ENCODE measurements at places on chromosomes 5 and 9.
A peak's percentile ranks its signal among the peaks of the same experiment; 100 is the strongest.

GRCh38 chr5:148312153-148312552 is at the start of gene SPINK7:
SPINK7 (plus strand) TSS chr5:148312423; CDS start chr5:148312484, 61 bp downstream.
- no peak for DNase-seq

- DNase-seq: no peak
Observed at GRCh38 chr9:22229069-22229468, 217.6 kb upstream of the DMRTA1 start.

DNA sequence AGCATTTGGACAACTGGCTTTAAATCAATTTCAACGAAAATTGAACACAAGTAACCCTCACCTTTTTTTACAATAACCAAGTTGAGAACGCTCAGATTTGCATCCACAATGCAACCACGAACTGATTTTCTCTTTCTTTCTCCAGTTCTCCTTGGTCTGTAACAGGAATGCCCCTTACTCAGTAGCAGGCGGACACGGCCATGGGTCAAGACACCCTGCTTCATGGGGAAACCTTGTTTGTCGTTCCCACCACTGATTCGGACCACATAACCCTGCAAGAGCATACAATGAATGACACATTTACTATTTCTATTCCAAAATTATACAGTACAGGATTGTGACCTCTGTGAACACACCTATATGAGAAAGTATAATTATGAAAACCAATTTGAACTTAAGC is 1.4 kb downstream of the RPS6 start:
- no peak for DNase-seq

GRCh38 chr9:20658677-20659473 is 25.2 kb upstream of the FOCAD start:
- DNase-seq: no peak

GRCh38 chr5:141691867-141692532 is 10.0 kb upstream of the ARAP3 start:
- peak; percentile 87 for DNase-seq

DNA sequence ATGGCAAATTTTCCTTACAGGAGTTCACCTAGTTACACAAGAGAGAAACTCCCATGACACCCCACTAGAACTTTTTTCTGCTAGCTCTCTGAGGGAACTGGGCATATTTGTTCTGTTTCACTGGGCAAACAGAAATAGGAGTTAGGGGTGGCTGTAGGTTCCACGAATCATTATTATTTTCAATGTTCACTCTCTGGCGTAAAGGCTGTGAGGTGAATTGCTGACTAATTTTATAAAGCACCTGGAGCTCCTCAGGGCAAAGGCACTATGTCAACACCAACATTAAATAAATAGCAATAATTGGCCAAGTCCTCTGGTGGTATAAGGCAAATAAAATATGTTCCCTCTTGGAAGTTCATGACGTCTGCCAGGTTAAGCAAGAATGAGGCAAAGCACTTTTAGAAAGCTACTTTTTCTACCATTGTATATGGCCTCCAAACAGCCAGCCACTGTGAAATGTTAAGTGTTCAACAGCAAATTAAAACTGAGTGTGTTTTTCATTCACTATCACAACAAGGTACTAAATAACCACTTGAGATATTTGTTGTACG is 344.6 kb downstream of the PDE4D start:
- DNase-seq: no peak

DNA sequence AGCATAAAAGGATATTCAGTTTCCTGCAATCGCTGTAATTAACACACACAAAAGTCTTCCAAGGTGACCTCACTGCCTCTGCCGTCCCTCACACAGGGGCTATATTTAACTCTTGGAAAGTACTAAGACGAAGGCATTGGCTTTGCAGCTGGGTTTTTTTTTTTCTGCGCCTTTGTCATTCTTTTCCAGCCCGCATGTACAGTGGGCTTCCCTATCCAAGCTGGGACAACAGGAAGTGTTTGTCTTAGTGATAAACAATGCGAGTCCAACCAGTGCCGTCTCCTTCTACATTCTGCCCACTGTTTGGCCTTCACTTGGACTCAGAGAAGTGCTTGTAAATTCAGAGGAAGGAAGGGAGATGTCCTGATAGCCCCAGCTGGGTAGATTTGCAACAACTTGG is 17.6 kb downstream of the AFAP1L1 start:
- no peak for DNase-seq

GRCh38 chr5:128572051-128572929 is 34.2 kb upstream of the FBN2 start:
- no peak for DNase-seq

- DNase-seq: no peak
Observed at GRCh38 chr5:32170303-32171151, 3.6 kb downstream of the GOLPH3 start.

DNA sequence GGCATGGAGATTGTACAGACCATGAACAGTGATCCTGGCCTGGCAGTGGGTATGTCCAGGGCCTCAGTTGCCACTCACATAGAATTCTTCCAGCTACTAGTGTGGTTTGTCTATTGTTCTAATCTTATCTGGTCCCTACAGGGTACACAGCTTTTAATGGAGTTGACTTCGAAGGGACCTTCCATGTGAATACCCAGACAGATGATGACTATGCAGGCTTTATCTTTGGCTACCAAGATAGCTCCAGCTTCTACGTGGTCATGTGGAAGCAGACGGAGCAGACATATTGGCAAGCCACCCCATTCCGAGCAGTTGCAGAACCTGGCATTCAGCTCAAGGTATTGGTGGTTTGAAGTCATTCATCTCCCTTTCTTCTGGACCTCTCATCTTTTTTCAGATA is 43.8 kb downstream of the THBS4 start:
- DNase-seq: no peak

GRCh38 chr5:76526950-76527583 is 96.1 kb downstream of the F2RL2 start:
- no peak for DNase-seq

- no peak for DNase-seq
Observed at GRCh38 chr9:81557452-81558090, 131.8 kb downstream of the TLE1 start.

DNA sequence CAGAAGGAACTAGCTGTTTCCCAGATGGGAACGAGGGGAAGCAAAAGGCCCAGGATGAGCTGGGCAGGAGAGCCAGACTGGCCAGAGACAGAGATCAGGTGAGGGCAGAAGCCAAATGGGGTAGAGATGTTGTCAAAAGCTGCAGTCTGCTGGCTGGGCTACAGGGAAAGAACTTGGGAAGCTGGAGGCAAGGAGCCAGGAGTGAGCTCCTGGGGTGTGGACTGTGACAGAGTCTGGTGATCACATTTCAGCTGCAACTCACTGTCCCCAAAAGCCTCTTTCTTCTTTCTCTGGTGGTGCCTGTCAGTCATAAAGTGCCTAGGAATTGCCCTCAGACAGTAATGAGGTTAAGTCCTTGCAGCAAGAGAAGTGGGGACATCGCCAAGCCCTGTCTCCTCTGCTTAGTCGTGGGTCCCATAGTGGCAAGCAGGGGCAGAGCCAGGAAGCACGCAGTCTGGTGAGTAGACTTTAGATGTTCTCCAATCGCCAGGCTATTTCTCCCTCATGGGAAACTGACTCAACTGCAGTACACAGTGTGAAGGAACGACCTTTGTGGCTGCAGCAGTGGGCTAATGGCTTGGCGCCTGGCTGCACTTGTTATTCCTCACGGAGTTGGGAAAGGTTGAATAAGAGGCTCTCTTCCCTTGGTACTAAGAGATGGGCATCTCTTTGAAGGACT is 2.5 kb upstream of the FSD1L start:
- DNase-seq: no peak

DNA sequence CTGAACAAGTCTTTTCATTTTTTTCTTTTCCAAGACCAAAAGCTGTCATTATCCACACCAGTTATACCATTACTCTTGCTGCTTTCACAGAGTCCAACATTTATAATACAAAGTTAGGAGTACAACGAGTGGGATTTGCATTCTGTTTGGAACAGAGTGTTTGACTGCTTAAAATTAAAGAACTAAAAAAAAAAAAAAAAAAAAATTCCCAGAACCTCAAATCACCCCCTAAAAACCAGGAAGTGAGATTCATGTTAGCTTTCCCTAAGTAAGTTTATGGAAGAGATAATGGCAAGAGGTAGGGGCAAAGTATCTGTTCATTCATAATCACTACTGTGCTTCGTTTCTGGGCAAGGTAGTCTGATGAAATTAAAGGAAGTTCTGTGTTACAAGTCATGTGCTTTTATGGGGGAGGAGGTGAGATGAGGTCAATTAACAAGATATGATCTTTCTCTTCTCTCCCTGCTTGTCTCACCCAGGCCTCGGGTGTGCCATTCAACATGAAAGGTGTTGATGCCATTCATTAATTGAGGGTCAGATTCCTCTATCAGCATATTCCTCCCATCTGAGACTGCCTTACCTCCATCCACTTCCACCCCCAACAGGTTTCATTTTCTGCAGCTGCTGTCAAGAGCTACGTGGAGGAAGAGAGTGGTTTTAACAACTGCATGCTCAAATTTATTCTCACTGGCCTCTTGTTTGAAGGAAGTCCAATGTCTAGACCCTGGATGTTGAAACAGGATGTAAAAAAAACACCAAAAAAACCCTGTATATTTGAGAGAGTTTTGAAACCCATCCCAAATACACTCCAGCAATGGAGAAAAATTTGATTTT is 58.1 kb downstream of the MARCHF3 start:
- DNase-seq: peak; percentile 12

GRCh38 chr5:131767891-131768290 is 28.9 kb downstream of the FNIP1 start:
- DNase-seq: no peak

- no peak for DNase-seq
Observed at GRCh38 chr9:107390778-107391177, 98.8 kb downstream of the KLF4 start.

DNA sequence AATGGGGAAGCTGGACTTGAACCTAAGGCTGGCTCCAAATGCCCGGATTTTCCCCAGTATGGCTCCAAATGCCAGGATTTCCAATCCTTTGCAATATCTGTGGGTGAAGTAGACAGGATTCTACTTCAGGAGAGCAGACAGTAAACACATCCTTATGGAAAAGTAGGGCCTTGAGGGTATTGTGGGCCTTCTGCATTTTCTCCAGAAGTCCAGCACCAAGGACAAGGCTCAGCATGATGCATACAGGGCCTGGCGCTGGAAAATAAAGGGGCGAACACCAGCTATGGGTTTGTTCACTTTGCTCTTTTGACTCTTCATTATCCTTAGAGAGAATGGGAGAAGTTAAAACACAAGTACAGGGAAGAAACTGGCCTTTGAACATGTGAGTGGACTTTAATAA is 347.5 kb downstream of the SEMA5A start:
- DNase-seq: no peak

GRCh38 chr5:131384616-131385214 is 120.9 kb downstream of the CDC42SE2 start:
- DNase-seq: no peak

DNA sequence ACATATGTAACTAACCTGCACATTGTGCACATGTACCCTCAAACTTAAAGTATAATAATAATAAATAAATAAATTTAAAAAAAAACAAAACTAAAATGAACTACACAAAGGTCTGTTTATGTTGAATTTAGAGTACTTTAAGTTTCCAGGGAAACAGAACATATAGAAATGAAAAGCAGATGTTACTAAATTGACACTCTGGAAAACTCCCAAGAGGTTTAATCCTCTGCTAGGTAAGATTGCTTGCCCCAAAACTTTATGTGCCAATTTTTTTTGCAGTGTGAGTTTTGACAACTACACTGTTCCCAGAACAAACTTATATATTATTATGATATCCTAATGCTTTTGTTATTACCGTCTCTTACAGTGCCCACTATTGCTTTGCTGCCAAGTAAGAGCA is 134.3 kb upstream of the MRPS30 start:
- no peak for DNase-seq

DNA sequence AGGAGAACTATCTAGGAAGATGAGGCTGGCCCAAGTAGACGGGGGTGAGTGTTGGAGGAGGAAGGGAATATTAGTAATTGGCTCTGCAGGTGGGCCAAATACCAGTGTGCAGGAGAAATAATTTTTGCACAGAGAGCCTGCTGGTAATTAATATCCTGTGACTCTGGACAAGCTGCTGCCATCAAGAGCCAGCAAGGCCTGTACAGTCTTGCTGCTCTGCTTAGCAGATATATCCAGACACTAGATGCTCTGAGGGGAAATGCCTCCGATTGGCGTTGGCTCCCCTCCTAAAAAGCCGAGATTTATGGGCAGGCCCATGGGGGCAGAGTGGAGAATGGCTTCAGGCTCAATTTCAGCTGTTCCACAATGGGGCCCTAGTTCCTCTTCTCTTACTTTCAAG is 29.6 kb upstream of the ASTN2 start:
- no peak for DNase-seq

DNA sequence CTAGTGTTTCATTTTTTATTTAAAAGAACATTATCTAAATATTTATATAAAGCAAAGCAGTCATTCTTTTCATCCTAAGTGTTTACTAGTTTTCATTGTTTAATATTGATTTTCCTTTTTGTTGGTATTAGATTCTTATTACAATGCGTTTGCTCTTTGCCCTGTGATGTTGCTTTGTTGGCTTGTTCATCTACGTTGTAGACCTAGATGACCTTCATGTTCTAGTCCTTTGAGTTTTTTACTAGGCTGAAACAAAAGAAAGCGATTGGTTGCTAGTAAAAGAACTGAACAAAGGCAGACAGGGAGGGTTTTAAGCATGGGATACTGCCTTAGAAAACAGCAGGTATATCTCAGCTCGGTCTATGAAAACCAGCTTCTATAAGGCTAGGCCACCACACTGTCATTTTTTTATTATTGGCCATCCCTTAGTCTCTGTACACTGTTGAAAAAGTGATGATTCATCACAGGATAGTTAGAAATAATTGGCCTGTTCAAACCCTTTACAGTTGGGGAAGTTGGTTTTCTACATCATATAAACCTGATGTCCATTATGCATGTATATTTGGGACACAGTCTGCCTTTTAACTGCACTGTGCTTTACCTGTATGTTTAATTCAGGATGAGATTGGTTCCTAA is 119.0 kb downstream of the ZCCHC7 start:
- DNase-seq: no peak

DNA sequence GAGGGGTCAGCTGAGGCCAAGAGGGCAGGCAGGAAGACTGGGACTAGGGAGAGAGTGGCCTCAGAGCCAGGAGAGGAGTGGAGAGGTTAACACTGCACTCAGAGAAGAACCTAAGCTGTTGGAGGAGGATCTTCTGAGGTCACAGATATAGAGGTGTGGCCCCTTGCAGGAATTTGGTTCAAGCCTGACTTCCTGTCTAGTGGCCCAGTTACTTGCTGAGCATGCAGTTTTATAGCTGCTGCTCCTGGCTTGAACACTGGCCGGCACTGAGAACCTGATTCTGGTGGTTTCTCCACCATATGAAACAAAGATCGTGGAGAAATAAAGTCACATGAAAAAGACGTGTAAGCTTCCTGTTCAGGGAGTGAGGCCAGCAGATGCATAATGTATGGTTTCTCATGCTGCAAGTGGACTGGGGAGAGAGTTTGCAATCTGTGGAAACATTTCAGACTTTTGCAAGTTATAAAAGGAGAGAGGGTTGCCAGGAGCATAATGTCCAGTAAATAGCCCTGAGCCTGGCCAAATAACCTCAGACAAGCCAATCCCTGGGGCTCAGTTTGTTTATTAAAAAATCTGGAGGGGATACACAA is 82.6 kb downstream of the GALNT10 start:
- DNase-seq: peak; percentile 4

GRCh38 chr5:107456281-107456715 is 214.4 kb downstream of the EFNA5 start:
- DNase-seq: no peak

- no peak for DNase-seq
Observed at GRCh38 chr9:129206905-129207304, 28.8 kb upstream of the IER5L start.

- DNase-seq: no peak
Observed at GRCh38 chr5:158559643-158560042, 540.1 kb downstream of the EBF1 start.

- DNase-seq: no peak
Observed at GRCh38 chr9:101478906-101479305, 43.3 kb upstream of the ALDOB start.
